ENCODE measurements at places on chromosomes 7 and 10.

DNA sequence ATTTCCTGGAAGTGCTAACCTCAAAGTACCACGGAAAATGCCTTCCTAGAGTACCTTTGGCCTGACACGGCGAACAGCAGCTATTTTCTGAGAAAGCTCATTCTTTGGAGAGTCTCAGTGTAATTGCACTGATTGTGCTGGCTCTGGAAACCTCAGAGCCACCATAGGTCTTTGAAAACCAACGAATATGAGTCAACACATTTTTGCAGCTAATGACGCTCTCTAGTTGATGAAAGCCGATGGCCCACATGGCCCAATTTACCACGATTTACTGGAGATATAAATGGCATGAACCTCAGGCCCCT, 187.1 kb downstream of the ADARB2 start:
- no peak for DNase-seq

- no peak for DNase-seq
Observed at GRCh38 chr10:7579681-7580080, 87.1 kb downstream of the ITIH5 start.

DNA sequence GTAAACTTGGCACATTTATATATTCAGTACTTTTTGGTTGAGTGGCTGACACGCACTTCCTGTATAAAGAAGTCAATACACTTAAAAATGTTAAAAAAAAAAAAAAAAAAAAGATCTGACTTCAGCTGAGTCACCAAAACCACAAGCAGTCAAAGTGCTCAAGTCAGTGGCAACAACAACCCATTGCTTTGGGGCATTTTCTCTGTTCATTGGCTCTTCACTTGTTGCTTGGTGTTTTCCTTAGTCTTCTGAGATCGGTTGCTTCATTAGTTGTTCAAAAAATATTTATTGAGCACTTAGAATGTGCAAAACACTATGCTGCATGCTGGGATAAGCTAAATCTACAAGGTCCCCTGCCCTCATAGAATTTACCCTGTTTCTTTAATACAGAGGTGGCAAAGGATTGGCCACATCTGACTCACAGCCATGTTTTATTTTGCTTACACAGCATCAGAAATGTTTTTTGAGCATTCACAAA, 63.7 kb downstream of the ZNRF2 start:
- DNase-seq, result peak; percentile 51

DNA sequence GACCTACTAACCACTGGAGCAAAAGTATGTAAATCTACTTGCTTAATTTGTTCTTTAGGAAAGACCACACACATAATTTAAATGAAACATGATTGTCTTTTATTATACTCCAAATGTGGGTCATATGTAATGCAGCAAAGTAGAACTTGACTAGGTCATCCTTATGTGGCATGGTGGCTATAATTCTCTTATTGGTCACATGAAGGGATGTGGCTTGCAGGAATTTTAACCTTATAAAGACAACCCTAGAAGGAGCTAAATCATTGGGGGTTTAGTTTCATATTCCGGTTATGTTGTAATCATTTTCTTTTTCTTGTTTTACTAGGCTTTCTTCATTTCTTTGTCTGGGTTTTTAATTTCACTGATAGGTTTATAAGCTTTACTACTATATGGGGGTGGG, 93.9 kb downstream of the SEPTIN7 start:
- DNase-seq, result no peak

- no peak for DNase-seq
Observed at GRCh38 chr7:45069444-45070253, 19.1 kb downstream of the NACAD start.
